Motor neuron (in vitro differentiated cells): ENCODE measurements at places on chromosomes 12 and 14.

GRCh38 chr12:75479963-75480461 is 543 bp upstream of the GLIPR1 start:
- no peak for ATAC-seq

DNA sequence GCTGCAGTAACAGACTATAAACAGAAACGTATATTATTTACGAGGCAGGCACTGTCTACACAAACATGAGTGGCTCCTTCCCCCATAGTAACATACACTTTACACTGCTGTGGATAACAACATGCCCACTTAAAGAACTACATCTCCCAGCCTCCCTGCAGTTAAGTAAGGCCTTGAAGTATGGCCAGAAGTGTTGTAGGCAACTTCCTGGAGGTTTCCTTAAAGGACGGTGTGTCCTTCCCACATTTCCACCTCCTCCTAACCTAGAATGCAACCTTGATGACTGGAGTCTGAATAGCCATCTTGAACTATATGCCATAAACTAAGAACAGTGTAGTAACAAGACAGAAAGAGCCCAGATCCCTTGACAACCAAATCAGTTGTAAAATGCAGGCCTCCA is 20.3 kb downstream of the MED13L start:
- ATAC-seq = no peak

DNA sequence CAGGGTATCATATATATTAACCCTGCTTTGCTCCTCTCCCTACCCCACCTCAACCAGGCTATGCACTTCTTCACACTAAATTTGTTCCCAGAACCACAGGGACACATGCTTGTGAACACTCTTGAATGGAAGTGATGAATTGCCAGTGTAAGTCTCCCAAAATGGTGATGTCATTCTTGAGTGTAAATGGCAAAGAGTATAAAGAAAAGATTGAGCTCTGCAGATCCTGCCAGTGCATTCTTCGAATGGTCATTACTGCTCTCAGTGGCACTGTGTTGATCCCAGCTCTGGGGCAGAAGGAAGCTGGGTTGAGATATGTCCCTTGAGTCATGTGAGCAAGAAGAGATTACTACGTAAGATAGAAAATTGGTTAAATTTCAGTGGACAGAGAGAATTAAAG is 313.1 kb downstream of the TMEM117 start:
- no peak for ATAC-seq

DNA sequence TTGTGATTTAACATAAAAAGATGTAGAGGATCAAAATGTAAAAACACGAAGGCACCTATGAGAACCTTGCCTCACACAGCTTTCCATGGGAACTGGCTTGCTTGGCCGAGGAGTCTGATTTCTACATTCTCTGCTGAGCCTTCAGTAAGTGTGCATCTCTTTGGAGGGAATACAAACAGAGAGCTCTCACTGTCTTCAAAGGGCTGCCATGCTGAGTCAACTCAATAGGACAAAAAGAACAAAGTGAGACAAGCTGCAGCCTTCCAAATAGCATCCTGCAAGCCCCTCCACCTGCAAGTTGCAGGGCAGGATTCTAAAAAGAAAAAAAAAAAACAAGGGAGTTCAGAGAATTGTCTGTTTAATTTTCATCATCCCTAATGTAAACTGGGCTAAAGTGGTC is 411.9 kb downstream of the NELL2 start:
- no peak for ATAC-seq

GRCh38 chr14:62914025-62914424 is 131.2 kb downstream of the KCNH5 start:
- ATAC-seq = no peak

- ATAC-seq = no peak
Measured at GRCh38 chr12:32377344-32378055, 21.9 kb upstream of the FGD4 start.

DNA sequence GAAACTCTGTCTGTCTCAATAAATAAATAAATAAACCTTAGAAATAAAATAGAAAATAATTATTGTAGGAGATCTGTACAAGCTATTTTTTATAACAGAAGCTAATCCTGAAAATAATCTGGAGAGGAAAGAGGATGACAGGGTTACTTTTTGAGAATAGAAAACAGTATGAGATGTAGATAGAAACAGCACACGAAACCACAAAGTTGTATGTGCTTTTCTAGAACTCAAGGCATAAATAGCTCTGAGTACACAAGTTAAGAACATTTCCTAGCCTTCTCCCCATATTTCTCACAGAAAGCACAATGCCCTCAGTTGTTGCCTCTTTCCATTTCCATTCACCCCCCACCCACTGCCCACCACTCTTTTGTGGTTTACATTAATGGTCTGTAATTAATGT is 35.7 kb downstream of the SLC38A4 start:
- no peak for ATAC-seq

- no peak for ATAC-seq
Measured at GRCh38 chr14:44912041-44912869, 49.5 kb downstream of the KLHL28 start.

GRCh38 chr12:44847888-44848702 is 28.0 kb downstream of the NELL2 start:
- ATAC-seq = no peak

DNA sequence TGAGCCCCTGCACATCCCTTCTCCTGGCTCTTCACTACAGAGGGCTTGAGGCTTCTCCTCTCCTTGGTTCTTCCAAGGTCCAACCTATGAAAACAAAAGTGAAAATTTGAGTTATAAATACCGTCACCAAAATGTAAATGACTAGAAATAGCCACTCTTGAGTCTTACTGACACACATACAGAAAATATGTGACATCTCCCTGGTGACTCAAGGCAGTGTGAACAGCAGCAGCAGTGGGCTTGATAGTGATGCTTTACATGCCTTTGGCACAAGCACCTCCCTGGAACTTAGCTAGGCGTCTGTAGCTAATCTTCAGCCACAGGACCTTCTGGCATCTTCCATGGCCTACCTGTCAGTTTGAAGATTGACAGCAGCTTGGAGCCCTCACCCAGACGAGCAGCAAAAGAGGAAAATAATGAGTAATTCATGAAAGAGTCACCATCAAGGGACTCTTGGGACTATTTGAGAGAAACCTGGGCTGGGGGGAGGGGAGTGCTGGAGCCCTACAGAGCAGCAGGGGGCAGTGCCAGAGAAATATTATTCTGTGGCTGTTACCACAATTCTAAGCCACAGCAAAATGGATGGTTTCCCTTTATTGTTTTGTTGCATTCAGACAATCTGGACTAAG is 158.0 kb downstream of the KCNK10 start:
- no peak for ATAC-seq

DNA sequence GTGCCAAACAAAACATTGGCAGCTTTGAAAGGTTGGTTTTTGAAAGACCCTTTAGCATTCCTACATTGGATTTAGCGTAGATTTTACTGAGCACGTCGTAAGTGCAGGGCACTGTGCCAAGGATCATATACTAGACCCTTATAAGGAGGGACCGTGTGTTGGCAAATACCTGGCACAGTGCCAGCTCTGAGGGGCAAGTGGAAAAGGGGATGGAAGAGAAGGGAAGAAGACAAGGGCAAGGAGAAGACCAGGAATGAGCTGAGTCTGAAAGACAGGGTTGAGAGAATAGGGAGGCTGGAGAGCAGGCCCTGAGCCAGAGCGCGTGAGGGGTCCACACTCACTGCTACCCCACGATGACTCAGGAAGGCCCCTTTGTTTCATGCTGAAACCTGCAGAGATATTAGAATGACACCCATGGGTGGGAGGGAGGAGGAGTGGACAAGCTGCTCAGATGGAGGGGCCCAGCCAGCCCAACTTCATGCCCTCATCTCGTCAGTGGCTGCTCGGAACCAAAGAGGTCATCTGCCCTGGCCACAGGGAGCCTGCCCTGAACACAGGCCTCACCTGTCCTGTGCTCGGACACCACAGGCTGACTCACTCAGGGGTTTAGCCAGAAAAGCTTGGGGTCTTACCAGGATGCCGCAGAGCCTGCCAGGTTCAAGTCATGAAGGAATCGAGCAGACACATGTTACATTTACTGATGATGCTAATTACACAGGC is 25.0 kb downstream of the RAB35 start:
- ATAC-seq = no peak

- no peak for ATAC-seq
Measured at GRCh38 chr12:72365151-72365550, 93.0 kb downstream of the TRHDE start.

- ATAC-seq = no peak
Measured at GRCh38 chr12:108346727-108347710, 7.9 kb upstream of the CMKLR1 start.

GRCh38 chr12:88957358-88957757 is 377.1 kb upstream of the KITLG start:
- no peak for ATAC-seq

- ATAC-seq = no peak
Measured at GRCh38 chr12:19499030-19499429, 59.7 kb downstream of the AEBP2 start.

GRCh38 chr14:44626423-44626822 is 119.3 kb upstream of the FSCB start:
- no peak for ATAC-seq

GRCh38 chr12:70052931-70053497 is 190.2 kb upstream of the CNOT2 start:
- ATAC-seq = no peak

- no peak for ATAC-seq
Measured at GRCh38 chr12:76549131-76549530, 10.4 kb downstream of the OSBPL8 start.

GRCh38 chr12:57127726-57128518 is at the start of gene LRP1:
Gene LRP1, plus strand, starts transcription at chr12:57128483. Its CDS starts 482 bp downstream, at chr12:57128965.
- peak; percentile 67 for ATAC-seq

DNA sequence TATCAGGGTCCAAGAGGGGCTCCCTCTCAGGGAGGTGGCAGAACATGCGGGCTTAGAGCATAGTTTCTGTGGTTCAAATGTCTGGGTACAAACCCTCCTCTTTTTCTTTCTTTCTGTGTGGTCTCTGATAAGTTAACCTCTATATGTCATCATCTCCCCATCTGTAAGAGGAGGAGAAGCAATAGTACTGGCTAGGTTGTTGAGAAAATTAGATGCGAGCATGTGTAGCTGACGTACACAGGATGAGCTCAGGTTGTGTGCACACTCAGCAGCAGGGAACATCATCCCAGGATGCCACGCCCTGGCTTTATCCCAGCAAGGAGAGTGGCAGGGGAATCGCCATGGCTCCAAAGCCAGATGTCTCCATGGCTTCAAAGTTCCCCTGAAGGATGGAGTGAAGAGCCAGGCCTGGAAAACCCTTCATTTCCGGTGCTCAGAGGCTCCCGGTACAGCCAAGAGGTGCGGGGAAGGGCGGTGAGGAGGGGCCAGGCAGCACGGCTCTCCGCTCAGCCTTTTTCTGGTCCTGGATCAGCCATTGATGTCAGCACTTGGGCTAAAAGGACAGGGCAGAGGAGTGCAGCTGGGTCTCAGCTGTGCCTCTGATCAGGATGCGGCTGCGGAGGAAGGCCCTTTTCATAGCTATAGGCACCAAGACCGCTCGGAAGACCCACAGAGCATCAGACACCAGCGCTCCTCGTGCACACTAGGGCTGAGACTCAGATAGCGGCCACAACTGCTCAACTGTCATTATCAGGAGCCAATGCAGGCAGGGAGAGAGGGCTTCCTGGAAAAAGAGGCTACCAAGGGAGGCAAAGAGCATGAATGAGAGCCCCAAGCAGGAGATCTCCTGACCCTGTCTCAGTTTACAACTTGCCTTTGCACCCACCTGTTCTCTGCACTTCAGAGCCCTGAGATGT is 41.5 kb downstream of the ARL6IP4 start:
- no peak for ATAC-seq

- no peak for ATAC-seq
Measured at GRCh38 chr14:92590941-92591340, 77.4 kb downstream of the RIN3 start.

DNA sequence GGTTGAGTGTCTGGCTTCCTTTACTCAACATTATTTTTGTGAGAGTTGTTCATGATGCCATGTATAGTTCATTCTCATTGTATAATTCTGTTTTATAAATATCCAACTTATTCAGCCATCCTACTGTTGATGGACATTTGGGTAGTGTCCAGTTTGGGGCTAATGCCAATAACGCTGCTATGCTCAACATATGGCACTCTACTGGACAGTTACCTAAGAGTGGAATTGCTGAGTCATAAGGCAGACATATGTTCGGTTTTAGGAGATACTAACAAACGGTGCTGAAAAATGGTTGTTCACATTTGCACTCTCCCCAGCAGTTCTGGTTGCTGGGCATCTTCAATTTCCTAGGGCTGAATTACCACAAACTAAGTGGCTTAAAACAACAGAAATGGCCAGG is 28.7 kb upstream of the P2RX4 start:
- no peak for ATAC-seq

DNA sequence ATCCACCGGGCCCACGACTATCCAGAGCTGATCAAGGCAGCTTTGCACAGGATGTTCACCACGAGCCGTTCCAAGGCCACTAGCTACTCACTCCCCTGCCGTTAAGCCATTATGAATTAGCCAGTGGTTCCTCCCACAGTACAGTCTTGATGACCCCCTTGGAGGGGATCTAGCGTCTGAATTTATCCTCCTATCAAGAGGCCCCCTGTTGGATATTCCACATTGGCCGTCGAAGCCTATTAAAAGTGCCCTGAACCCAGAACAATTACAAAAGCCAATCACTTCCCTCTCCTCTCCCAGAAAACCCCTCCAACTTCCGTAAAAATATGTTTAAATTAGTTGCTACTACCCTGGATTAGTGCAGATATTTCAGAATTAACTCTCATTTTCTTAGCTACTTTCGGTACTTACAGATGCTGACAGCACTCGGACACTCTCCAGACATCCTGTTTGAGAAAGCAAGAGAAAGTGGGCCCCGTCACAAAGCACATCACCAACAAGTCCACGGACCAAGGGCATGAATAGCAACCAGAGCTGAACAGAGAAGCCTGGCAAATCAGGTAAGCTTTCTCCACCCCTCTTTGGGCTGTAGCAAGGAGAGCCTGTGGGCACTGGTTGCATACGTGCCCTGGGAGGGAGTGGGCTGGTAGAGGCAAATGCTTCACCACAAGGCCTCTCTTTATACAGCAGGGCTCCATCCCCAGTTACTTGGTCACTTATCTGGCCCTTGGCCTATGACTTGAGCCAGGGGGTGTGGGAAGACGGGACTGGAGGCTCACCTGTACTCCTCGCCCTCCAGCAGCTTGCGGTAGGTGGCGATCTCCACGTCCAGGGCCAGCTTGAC is 5.3 kb downstream of the KRT3 start:
- ATAC-seq = no peak

GRCh38 chr14:99644723-99645544 is at the start of gene HHIPL1:
Gene HHIPL1, plus strand, starts transcription at chr14:99645129. Its CDS starts 79 bp downstream, at chr14:99645208.
- peak; percentile 32 for ATAC-seq

- peak; percentile 80 for ATAC-seq
Measured at GRCh38 chr14:104137297-104138097, 890 bp upstream of the KIF26A start.
